ENCODE measurements at places on chromosomes 3 and 15. TPM values are rescaled to one million over a fixed set of nuclear protein-coding genes. Genes with fewer than 3 reads are reported as not detected.
A peak's percentile ranks its signal among the peaks of the same experiment; 100 is the strongest.

FBLN2 gene
- 54.7 TPM for total RNA-seq

- H3K4me1 ChIP-seq = no peaks in the 10 kb centered on the region
- H3K36me3 ChIP-seq = no peaks in the 10 kb centered on the region
- no peak overlapping the region for H3K4me3 ChIP-seq
- no peak for DNase-seq
These were observed 25.1 kb upstream of the SH3GL3 start for GRCh38 chr15:83422081-83422480.

DNA sequence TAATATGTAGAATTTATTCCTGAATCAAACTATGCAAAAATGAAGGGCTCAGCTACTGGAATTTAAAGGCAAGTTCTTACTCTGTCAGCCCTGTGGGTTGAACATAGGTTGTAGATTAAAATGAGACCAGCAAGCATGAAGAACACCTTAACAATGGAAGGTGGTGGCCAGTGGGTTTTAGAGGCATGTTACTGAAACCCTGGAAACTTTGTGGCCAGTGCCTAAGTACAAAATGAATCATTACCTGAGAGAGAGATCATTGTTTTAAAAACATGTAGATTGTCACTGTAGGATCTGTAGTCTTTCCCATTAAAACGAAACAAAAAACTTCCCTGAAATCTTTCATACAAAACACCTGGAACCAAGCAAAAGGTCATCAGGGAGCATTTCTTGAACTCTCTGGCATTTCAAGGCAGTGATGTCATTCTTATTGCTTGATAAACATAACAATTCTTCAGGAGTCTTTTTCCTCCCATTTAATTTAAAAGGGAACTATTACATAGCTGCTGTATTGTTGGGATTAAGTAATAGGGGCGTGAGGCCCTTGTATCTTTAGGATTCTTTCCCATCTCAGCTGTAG lies 51.8 kb downstream of the TMEM108 start:
- H3K4me1 ChIP-seq = no peaks in the 10 kb centered on the region
- H3K27me3 ChIP-seq = no peaks in the 10 kb centered on the region
- H3K27ac ChIP-seq = no peak overlapping the region
- no peaks in the 10 kb centered on the region for H3K36me3 ChIP-seq
- no peak for DNase-seq
- H3K4me3 ChIP-seq = no peak overlapping the region

PLCH1 gene
- 3.0 TPM for total RNA-seq

FSTL1 gene
- 82.2 TPM for total RNA-seq

DNA sequence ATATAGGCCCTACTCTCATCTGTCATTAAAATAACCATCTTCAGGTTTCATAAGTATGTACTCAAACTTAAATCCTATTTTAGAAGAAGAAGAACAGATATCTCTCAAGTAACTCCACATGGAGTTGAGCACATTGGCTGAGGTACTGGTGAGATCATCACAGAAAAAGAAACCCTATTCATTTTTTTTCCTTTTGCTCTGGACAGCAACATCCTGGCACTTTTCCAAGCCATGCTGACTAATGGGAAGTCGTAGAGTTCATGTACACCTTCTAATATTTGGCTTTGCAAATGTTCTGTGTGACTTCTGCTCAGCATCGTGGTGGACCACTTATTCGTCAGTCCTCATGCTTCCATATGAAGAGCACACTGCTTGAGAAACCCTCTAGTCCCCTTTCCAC lies 336.0 kb upstream of the KCNH8 start:
- peak; percentile 5 for DNase-seq
- no peaks in the 10 kb centered on the region for H3K4me1 ChIP-seq
- H3K27me3 ChIP-seq = no peaks in the 10 kb centered on the region
- no peaks in the 10 kb centered on the region for H3K36me3 ChIP-seq
- H3K4me3 ChIP-seq = no peak overlapping the region
- H3K27ac ChIP-seq = no peak overlapping the region

C15orf61 gene
- total RNA-seq = 0.78 TPM

DNA sequence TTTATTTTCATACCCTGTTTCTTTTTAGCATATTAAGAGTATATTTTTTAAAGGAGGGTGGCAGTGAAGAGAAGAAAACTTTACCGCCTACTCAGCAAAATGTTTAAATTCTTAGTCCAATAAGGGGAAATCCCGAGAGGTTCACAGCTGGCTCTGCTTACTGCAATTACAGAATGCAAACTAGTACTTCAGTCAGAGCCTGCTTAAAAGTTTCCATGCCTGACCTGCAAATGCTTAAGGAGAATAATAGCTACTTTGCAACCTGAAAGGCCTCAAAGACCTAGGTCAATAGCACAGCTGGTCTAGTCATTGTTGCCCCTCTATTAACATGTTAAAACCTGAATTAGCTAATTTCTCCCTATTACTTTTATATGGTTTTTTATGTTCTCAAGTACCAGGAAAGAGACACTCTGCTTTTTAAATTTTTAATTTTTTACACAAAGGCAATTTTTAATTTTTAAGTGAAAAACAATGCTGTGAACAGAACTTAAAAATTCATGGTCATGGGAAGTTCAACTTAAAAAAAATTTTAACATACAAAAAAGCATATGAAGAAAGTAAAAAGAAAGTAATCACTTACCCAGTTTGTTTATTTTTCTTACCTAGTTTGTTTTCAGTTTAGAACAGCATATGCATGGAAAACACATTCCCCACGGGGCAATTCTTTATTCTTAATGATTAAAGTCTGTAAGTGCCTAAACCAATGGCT lies 79.2 kb downstream of the P3H2 start:
- H3K4me1 ChIP-seq = no peaks in the 10 kb centered on the region
- H3K4me3 ChIP-seq = no peak overlapping the region
- H3K36me3 ChIP-seq = no peaks in the 10 kb centered on the region
- no peak for DNase-seq
- H3K27me3 ChIP-seq = no peaks in the 10 kb centered on the region
- H3K27ac ChIP-seq = no peak overlapping the region

DNA sequence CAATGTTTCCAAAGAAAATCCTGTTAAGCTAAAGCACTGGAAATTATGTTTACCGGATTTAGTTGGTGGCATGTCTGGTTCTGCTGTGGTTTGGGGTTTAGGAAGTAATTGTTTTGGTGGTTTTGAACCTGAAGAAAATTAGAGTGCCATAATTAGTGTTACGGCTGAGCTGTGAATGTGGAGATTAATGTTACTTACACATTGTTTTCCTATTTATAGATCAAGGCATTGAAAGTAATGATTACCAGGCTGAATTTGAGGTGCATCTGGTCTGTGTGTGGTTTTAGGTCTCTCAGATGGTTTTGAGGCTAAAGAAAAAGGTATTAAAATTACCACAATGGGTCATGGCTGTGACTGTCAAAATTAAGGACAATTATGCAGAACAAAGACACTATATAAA lies 128.9 kb downstream of the TFG start:
- H3K27ac ChIP-seq = no peak overlapping the region
- no peak for DNase-seq
- no peaks in the 10 kb centered on the region for H3K36me3 ChIP-seq
- no peak overlapping the region for H3K4me3 ChIP-seq
- no peaks in the 10 kb centered on the region for H3K4me1 ChIP-seq

Measured in body of pancreas (tissue), 4 donors.